ENCODE measurements at places on chromosomes 2 and 18.

DNA sequence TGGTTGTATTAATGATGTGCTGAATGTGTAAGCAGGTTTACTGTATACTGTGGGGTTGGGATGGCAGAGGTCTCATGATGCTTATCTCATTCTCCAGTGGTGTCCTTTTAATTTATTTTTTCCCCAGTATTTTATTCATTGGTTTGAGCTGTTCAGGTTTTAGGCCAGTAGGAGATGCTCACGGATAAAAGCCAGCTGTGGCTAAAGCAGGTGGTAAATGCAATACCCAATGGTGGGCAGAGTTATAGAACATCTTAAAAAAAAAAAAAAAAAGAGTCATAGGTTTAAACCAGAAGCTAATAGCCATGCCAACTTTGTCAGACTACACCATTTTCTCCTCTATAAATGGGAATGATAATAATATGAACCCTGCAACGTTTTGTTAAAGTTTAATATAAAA, 57.8 kb upstream of the NEUROD1 start:
- no peak for DNase-seq

DNA sequence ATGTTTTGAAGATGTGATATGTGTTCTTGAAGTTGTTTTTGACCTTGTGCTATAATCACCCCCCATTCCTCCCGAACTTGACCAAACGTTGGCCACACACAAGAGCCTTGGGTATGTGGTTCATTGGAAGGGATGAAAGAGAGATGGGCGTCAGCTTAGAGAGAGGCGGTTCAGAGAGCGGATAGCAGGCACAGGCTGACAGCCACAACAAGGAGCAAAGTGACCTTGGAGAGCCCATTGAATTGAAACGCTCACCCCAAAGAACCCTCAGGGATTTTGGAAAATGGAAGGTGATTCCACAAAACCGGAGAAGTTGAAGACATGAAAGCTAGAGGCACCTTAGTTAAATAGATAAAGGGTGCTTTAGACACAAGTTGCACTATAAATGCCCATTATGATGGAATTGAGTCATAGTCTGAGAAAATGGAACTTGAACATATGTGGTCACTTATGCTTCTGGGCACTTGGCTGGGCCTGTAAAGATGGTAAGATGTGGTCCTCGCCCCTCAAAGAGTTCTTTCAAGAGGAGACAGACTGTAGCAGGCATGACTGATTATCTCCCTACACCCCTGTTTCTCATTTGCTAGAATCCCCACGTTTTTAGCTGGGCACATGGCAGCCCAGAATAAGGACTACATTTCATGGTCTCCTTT, 188.5 kb upstream of the HAAO start:
- no peak for DNase-seq

DNA sequence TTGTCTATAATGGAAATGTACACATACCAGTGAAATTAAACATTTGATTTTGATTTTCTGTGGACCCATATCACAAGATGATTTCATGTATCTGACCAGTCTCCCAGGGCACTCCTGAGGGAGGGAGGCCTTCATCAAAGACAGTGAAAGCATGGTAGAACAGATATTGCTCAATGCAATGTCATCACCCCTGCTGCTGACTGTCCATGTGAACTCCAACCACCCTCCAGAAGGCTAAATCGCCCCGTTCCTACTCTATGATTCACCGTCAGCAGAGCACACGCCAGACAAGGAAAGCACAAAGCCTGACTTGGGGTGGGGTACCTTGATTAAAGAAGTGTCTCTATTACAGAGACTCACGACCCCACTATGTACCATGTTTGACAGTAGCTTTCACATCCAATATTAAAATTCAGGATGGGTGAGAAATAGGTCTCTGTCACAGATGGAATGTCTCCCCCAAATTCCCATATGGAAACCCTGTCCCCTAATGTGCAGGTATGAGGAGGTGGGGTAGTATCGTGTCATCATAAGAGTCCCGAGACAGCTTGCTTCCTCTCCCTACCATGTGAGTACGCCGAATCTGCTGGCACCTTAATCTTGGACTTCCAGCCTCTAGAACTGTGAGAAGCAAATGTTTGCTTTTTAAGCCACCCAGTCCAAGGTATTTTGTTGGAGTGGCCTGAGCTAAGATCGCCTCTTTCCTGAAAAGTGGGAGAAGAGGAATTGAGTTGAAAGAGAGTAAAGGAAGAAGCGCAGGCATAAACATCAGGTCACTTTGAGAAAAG, 42.4 kb downstream of the CYB5A start:
- no peak for DNase-seq

DNA sequence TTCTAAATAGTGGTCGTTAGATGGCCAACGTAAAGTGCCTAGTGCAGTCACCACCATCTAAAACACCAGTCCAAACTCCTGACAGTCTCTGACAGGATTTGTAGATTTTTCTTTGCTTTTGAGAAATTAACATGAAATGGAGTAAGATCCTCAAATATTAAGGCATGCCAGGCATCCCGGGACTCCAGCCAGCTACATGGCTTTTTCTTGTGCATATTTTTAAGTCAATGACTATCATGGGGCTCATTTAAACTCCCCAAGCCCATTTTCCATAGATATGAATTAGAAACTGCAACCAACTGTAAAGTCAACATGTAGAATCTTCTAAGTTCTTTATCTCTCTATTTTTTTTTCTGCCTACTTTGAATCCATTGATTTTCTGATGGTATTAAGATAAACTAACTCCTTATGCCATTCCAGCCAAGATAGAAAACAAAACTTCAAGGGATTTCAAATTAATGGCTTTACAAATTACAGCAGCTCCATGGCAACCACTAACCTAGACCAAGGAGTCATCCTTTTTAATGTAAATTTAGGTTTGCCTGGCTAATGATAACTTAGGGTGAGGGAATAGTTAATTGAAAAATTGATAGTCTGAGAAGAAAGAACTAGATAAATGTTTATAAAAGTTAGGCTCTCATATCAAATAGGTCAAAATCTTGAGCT, 764.1 kb upstream of the NXPH2 start:
- DNase-seq, result no peak

GRCh38 chr18:58447402-58448095, 181.3 kb downstream of the ALPK2 start:
- no peak for DNase-seq

- no peak for DNase-seq
Observed at GRCh38 chr2:36607947-36608346, 10.0 kb upstream of the FEZ2 start.

- DNase-seq, result no peak
Observed at GRCh38 chr18:31660763-31661162, 23.6 kb downstream of the B4GALT6 start.

GRCh38 chr18:58609536-58609993, 19.3 kb downstream of the ALPK2 start:
- no peak for DNase-seq

DNA sequence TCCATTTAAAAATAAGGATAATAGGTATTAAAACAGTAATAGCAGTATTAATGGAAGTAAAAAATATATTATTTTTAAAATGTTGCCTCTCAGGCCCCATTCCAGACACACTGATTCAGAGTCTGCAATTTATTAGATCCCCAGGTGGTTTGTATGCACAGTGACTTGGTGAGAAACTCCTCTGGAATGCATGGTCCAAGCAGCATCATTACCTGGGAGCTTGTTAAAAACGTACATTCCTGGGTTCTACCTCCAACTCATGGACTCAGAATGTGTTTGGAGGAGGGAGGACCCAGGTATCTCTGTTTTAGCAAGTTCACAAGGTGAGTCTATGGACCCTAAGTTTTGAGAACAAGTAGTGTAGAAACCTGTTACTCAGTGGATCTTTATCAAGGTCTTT, 95.6 kb downstream of the ITGA4 start:
- no peak for DNase-seq

DNA sequence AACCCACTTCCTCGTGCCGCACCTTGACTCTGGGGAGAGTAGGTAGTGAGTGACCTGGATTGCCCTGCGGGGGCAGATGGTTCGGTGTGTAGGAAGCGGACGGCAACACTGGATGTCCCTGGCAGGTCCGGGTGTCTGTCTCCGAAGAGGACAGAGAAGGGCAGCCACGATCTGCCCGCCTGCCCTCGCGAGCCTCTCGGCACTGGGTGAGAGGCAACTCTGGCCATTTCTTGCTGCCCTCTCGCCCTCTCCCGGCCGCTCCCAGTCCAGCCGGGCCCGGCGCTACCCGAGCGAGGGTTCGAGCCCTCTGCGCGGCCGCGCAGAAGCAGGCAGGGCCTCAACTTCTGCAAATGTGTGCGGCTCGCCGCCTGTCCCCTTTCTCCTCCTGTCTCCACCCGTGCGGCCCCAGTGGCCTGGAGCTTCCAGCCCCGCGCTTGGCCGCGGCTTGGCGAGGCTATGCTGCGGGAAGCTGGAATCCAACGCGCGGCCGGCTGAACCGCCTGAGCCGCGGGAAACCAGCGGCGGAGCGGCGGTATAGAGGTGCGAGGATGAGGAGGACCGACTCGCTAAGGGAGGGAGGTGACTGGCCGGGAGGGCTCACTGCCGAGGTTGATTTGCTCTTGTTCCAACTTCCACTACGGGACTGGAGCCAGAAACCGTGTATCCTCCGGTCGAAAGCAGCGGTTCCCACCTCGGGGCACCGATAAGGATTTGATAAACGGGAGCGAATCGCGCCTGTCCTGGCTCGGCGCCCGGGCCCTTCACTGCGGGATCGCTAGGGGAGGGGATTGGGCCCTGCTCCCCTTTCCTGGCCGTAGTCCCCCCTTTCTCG, 1.5 kb downstream of the EPAS1 start:
- DNase-seq, result peak; percentile 9

GRCh38 chr18:9081940-9082339, 20.6 kb upstream of the NDUFV2 start:
- DNase-seq, result no peak

DNA sequence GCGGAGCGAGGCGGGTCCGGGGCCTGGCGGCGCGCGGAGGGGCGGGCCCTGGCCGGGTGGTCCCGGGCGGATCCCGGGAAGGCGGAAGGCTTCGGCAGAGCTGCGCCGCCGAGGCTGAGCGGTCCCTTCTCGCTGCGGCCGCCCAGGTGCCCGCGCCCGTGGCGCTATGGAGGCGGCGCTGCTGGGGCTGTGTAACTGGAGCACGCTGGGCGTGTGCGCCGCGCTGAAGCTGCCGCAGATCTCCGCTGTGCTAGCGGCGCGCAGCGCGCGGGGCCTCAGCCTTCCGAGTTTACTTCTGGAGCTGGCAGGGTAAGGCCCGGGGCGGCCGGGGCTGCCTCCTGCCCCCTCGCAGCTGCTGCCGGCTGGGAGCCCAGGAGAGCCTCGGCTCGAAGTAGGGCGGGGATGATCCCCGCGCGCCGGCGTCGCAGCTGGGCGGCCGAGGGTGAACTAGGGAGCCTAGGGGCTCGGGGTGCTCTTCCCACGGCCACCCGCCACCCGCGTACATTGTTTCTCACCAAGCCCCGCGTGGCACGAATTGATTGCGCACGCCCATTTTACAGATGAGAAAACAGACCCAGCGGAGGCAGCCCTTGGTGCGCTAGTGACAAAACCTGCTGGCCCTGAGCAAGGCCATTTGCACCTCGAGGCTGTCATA, at the start of gene SLC66A3:
TSS of gene SLC66A3 (plus strand) at position 87 of the 655 bp plus-strand sequence. CDS start at position 167, 80 bp downstream.
- peak; percentile 79 for DNase-seq
